ENCODE measurements at places on chromosomes 13 and 19.

DNA sequence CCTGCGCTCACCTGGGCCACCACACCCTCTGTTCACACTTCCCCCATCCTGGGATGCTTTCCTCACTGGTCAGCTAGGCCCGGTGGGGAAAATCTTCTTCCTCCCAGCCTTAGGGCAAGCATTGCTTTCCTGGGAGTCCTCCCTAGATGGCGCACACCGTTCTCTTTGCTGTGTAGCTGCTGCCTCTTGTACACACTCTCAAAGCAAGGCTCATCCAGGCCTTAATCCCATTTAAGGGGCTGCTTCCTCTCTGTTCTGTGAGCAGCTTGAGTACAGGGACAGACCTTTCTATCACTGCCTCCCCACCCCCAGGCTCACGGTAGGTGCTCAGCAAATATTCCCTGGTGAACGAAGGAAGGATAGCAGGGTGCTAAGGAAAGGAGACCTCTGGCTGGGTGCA, 11.1 kb downstream of the SLC7A10 start:
- peak; percentile 4 for DNase-seq

- peak; percentile 89 for DNase-seq
Observed at GRCh38 chr13:82627183-82627582, 1255.1 kb downstream of the SLITRK1 start.

DNA sequence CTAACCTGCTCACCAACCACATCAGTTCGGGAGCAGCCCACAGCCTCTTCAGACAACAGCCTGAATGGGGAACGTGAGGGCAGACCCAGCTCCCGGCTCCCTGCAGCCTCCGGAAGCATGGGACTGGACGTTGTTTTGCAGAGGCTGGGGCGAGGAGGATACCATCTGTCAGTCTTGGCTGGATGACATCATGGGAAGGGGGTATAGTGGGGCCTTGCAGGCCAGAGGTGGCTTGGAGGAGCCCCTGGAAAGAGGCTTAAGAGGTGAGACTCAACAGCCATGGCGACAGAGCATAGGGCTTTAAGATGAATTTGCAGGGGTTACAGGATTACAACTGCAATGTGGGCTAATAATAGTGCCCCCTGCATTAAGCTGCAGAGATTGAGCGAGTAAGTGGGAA, 1.5 kb downstream of the FXYD3 start:
- no peak for DNase-seq

- DNase-seq = no peak
Observed at GRCh38 chr19:53853707-53854106, 14.0 kb upstream of the MYADM start.

DNA sequence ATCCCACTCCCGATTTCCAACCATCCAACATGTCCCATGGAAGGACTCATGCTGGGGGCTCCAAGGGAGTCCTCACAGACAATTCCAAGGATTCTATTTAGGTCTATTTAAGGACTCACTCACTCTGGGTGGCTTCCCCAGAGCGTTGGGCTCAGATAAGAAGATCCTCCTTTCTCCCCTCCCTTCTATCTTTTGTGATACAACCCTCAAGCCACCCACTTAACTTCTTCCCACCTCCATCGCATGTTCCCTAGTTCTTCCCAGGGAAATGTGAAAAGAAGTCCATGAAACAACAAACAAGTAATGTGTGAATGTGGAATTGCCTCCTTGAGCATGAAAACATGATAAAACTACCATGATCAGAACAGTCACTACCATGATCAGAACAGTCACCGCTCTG, 29.4 kb downstream of the INSR start:
- DNase-seq = no peak

DNA sequence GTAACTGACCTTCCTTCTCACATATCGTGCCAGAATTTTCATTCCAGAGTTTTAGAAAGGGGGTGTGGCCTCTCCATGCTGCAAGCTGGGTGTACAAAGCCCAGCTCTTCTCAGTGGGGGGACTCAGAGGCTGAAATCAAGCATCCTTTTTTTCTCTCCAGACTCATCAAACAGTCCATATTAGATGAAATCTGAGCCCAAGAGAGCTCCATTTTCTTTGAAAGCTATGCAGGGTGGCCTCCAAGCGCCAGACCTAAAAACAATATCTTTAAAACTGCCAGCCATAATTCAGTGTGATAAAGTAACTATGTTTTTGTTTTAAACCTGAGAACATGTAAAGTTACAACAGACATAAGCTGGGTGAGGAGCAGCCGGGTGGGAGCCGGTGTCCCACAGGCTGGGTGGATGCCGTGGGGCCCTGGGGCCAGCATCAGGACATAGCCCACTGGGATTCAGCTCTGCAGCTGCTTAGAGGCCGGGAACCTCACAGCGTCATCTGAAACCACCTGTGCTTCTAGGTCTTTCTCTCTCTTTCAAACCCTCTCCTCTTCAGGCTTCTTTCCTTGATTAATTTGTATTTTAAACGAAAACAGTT, 249.2 kb downstream of the ZNF536 start:
- no peak for DNase-seq

- peak; percentile 76 for DNase-seq
Observed at GRCh38 chr13:97289514-97290298, 67.6 kb downstream of the MBNL2 start.

GRCh38 chr19:14916848-14917247, 24.4 kb upstream of the OR7C2 start:
- peak; percentile 64 for DNase-seq

GRCh38 chr19:15432018-15432494, 13.3 kb upstream of the AKAP8L start:
- DNase-seq = no peak

GRCh38 chr13:23384111-23384510, 49.4 kb downstream of the SACS start:
- DNase-seq = peak; percentile 51

DNA sequence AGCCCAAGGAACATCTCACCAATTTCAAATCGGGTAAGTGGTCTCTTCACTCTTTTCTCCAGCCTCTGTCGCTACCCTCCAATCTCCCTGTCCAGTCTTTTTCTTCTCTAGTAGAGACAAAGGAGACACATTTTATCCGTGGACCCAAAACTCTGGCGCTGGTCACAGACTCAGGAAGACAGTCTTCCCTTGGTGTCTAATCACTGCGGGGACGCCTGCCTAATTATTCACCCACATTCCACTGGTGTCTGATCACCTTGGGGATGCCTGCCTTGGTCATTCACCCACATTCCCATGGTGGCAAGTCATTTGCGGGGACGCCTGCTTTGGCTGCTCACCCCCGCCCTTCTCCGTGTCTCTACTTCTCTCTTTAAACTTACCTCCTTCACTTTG, 13.8 kb upstream of the OR10H1 start:
- DNase-seq = no peak

GRCh38 chr19:15260939-15261338, 28.7 kb upstream of the EPHX3 start:
- peak; percentile 18 for DNase-seq

DNA sequence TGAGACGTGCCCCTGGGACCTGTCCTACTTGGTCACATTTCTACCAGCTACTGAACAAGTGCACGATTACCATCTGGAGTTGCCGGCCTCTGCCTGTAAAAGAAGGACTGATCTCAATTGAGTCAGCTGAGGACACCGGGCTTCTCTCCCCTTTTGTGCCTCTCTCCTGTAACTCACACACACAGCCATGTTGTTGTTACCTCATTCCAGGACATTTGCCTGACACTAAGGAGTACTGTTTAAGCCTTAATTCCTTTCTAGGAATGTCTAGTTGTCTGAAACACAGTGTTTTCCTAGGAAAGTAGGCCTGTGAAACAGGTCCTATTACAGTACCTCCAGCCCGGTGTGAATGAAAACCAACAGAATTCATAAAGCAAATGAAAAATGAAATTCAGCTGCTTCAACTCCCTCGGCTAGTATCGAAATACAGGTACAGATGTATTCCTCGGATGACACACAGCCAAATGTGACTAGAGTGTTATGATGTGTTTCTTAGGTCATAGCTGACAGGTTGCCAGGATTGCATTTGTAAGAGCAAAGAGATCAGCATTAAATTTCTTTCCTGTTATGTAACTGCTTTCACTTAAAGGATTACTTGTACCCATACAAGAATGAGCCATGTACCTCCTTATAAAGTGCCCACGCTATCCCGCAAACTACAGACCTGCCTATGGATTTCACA, 152.0 kb upstream of the IRS2 start:
- DNase-seq = peak; percentile 65

GRCh38 chr19:36258028-36258875, 43.3 kb downstream of the ZNF146 start:
- DNase-seq = no peak

GRCh38 chr13:103521532-103521931, 455.3 kb upstream of the SLC10A2 start:
- no peak for DNase-seq
